Activated effector memory CD4-positive, alpha-beta T cell treated with Interleukin-2 at 50 U/mL for 16 hours (primary cell): ENCODE measurements at places on chromosomes 5 and 9.

DNA sequence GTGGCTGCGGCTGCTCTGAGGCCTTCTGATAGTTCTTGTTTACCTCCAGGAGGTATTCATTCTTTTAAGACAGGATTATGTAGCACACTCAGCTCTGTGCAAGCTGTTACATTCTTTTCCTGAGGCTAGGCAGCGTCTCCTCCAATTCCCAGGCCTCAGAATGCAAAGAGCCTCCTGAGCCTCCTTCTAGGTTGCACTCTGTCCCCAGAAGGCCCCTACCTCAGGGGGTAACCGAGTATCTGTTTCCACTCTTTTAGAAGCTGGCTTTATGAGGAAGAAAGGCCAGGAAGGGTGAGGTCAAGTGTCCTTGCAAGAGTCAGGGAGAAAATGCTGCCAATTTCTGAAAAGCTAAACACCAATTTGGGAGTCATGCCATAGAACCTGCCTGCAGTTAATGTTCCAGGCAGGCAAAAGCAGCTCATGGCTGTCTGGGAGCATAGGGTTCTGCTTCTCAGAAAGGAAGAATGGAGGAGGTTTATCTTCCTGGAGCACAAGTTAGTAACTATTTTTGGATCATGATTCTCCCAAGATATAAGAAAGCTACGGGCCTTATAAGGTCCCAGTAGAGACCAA is 178.9 kb downstream of the SEMA6A start:
- no peak for DNase-seq

DNA sequence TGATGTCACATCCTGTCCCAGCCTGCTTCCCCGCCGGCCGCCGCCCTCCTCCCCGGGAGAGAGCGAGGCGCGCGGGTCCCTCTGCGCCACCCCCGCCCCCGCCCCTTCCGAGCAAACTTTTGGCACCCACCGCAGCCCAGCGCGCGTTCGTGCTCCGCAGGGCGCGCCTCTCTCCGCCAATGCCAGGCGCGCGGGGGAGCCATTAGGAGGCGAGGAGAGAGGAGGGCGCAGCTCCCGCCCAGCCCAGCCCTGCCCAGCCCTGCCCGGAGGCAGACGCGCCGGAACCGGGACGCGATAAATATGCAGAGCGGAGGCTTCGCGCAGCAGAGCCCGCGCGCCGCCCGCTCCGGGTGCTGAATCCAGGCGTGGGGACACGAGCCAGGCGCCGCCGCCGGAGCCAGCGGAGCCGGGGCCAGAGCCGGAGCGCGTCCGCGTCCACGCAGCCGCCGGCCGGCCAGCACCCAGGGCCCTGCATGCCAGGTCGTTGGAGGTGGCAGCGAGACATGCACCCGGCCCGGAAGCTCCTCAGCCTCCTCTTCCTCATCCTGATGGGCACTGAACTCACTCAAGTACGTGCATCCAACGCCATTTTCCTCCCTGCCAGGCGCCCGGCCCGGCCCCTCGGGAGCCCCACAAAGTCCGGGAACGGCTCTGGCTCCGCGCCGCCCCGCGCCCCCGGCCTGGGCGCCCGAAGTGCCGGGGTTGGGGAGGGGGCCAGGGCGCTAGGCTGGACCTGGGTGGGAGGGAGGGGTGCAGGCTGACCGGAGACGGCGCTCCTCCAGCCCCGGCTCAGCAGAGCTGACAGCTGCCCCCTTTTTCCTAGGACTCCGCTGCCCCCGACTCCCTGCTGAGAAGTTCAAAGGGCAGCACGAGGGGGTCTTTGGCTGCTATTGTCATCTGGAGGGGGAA is 12.0 kb upstream of the OLFM1 start:
- DNase-seq: no peak

GRCh38 chr9:8095672-8096086 is 296.1 kb upstream of the DMAC1 start:
- no peak for DNase-seq

DNA sequence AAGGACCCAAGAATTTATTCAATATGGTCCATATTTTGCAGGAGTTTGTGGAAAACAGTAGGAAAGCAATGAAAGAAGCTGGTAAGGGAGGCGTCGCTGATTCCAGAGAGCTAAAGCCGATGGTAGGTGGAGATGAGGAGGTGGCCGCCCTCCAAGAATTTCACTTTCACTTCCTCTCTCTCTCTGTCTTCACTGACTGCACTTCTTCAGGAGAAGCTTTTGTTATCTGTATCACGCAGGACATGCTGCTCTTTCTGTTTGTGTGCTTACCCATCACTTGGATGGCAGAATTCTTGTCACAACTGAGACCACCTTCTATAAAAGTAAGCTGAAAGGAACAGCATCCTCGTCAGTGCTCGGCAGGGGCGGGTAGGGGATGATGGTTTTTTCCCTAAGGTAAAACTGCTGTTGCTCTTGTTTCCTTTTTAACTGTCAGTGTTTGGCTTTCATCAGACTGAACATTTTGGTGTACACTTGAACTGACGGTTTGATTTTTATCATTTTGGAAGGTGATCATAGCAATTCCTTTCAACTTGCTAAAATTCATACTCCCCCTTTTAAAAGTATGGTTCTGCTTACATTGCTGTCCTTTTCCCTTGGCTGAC is 62.4 kb upstream of the FSD1L start:
- DNase-seq: no peak

DNA sequence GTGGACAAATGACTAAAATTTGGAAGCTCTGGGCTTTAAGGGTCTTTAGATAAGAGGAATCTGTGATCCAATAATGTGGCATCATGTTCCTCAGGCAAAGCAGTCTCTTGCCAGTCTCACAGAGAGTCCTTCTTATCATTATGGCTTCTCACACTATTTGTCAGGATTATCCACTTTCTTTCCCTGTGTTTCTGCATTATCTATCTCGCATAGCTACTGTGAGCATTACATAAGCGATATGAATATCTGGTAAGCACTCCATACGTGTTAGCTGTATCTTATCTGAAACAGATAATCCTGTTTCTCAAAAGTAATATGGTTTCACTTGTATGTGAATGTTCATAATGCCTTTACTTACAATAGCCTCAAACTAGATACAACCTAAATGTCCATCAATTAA is 9.6 kb downstream of the MCC start:
- no peak for DNase-seq

DNA sequence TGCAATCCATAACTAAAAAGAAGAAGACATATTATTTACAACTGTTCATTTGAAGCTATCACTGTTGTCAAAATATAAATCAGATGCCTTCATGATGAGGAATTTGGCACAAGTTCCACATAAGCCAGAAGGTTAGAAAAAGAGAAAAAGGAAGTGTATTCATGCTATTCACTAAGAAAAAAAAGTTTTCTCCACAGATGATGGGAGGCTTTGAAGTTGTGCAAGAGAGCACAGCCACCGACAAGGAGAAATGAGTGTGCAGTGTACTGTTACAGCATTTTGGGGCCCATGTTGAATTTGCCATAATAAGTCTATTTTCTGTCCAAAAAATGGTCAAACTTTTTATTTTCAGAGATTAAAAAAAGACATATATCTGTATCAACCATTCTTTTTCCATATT is 32.9 kb upstream of the IFNK start:
- no peak for DNase-seq

GRCh38 chr5:156819967-156820581 is 30.0 kb upstream of the PPP1R2B start:
- DNase-seq: no peak

DNA sequence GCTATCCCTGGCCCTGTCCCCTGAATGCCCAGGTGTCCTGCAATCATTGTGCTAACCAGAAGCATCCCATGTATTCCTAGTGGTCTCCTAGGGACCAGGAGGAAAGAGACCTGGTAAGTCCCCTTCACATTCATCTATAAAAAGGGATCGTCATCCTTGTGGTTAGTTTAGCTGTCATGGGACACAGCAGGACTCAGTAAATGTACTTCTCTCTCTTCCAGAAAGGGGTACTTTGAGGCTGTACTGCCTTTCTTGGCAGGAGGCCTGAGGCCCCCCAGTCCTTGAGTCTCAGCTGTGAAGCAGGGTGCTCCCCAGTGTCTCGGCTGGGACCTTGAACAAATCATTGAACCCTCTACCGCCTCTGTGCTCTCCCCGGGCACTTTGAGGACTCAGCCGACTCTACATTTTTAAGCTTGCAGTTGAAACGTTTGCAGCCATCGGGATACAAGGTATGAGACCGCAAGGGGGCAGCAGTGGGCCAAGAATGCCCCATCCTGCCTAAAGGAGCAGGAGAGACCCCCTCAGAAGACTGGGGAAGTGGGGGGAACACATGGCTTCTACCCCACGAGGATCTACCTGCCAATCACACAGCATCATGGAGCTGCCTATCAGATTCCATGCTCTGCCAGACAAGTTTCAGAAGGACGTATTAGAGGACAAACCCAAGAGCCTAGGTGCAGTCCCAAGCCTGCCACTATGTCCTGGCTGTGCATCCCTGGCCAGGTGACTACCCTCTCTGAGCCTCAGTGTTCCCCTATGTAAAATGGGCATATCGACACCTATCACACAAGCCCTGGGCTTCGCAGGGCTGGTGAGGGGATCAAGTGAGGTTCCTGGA is 2.4 kb upstream of the PHYKPL start:
- DNase-seq: peak; percentile 53

- DNase-seq: peak; percentile 20
Measured at GRCh38 chr5:142432369-142432863, 107.6 kb upstream of the SPRY4 start.

GRCh38 chr5:77645995-77646639 is 7.6 kb upstream of the OTP start:
- DNase-seq: no peak

DNA sequence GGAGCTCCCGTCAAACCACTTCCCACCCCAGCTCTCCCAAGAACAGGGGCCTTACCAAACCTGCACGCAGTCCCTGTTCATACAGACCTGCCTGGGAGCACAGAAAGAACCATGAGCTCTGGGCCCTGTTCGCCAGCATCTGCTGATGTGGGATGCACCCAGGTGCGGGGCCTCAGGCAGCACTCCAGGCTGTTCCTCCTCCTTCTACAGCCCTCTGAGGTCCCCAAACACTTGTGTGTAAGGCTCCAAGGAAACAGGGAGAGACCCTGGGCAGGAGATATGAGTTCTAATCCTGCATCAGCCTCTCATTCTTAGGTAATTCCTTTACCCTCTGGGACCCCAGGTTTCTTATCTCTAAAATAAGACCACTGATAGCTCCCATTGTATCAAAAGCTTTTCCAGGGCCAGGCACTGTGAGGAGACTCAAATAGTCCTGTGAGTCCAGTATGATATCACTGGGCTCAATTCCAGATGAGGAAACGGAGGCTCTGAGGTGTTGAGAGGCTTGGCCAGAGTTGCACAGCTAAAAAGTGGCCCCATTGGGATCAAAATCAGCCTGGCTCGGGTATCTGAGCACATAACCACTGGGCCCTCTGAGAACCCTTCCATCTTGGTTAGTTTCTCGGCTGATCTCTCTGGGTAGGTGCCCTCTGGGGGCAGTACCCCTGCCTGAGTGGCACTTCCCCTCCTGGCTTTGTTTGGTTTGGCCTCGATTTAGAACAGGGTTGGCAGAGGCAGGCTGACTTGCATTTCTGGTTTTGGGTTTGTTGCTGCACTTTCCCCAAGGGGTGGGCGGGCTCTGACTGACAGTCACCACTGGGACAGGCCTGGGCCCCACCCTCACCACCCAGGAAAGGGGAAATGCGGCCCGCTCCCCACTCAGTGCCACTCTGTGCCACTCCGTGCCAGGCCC is 116.8 kb downstream of the RGS3 start:
- DNase-seq: peak; percentile 50

GRCh38 chr5:156475182-156476157 is 148.5 kb downstream of the SGCD start:
- no peak for DNase-seq

- no peak for DNase-seq
Measured at GRCh38 chr9:115717711-115718173, 435.8 kb upstream of the PAPPA start.

DNA sequence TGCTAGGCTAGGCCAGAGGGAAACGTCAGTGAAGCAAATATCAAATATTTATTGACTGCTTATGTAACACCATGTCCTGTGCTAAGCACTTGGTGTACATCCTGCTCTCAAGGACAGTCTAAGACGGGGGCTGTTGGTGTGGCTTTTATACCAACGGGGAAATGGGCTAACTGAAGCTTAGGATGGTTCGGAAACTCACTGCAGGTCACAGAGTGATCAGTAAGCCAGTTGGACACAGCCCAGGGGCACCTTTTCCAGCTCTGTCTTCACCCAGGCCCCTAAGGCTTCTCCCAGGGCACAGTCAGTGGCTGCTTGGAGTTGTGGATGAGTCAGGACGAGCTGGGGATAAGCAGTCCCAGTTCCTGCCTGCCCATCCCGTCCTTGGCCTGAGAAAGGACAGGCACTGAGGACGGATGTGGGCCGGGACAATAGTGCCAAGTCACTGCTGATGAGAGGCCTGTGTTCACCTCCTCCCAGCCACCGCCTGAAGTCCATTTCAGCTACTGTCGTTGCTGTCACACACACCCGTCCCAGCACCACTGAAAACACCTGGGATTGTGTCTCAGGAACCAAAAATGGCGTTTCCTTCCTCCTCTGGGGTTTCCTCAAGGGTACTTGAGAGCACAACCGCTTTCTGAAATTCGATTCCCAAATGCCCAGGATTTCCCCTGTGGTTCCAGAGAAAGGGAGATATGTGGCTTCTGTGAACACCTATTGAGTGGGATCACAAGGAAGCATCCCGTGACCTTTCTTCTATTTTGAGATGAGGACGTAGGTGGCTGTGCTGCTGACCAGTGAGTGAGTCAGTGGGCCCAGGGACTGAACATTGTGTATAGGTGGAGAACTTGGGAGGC is 17.5 kb upstream of the SPRY4 start:
- DNase-seq: no peak
